HS-5 (cell line): ENCODE measurements at places on chromosomes 7 and 10.

DNA sequence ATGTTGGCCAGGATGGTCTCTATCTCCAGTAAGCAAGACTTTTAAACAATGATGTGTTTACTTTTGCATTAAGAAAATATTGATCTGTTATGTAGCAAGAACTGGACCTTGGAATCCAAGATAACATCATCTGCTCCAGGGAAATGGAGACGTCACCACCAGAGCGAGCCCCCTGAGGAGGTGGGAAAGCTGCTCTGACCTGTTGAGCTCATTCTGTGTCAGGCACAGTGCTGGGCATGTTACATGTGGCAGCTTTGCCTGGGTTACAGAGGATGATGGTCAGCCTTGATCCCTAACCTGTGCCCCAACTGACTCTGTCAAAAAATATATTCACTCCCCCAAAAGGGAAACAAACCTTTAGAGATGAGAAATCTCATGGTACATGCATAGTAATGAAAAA is 436.3 kb downstream of the SORCS1 start:
- DNase-seq = no peak

DNA sequence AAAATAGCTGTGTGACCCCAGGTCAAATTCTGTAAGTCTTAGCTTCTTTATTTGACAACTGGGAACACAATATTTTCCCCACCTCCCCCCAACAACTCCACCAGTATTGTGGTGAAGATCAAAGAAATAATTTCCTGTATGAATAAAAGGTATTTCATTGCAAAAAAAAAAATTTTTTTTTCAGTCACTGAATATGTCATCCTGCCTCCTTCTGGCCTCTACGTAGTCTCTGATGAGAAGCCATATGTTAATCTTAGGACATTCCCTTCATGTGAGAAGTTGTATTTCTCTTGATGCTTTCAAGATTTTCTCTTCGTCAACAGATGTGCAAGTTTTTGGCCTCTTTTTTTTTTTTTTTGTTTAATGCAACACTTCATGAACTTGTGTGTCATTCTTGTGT is 33.0 kb downstream of the ZNF33A start:
- DNase-seq = no peak

DNA sequence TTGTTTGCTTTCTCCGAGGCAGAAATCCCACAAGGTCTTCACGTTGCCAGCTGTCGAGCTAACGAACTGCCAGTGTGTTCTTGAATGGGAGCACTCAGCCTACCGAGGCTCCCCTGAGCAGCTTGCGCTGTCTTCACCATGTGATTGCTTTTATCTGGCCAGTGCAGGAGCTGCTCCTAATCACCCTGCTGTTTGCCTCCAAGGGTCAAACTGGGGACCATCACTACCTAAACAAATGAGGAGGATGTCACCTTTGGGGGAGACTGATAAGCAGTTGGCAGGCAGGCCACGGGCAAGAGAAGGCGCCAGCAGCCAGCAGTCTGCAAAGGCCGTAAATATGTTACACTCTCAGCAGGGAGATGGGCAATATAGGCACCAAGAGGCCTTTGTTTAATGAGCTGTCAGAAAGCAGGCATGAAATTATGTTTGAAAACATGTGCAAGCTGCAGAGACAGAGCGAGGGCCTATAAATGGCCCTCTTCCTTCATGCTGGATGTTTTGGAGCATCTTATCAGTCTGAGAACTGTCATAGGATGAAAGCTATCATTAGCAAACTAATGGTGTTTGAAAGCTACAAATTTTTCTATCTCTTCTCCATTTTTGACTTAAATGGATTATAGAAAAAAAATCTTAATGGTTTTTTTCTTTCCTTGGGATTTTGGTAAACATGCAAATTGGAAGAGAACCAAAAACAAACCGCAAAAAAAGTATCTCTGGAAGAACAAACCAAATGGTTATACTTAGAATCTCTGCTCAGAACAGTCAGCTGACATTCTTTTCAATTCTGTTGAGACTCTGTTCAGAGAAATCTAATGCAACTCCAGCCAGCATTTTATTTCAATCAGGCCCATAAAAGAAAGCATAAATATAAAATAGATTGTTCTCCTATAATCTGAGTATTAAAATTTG is 267.3 kb upstream of the NPVF start:
- DNase-seq = no peak

DNA sequence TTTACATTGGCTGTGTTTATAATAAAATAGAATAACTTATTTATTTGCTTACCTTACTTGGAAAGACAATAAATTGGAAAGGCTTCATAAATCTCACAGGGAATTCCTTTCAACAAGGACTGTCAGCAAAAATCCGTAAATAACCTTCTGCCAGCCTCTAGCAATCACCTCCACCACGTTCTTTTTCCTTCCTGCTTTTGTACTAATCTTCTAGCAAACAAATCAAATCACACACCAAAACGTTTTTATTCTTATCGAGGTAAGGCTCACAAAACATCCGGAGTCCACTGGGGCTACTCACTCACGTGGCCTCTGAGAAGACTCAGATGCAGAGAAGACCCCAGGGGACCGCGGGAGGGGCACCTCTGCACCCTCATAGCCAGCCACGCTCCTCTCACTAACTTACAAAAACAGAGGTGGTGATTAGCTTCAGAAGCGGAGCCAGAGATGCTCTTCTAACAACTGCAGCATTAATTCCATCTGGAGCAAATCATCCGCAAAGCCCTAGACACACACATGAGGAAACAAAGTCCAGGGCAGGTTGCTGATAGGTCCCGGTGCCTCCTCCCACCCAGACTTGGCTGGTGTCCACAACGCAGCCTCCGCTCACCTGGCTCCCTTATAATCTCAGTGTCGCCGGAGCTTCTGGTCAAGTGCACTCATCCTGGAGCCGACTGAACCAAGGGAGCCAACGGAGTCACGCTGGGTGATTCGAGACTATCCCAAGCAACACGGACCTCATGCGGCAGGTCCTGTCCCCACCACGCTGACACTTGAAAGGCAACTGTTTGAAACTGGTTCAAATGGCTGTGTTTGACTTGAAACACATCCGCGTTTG is 22.5 kb downstream of the CTBP2 start:
- DNase-seq = no peak

- DNase-seq = no peak
Measured at GRCh38 chr10:130363899-130364445, 227.8 kb downstream of the GLRX3 start.

- DNase-seq = no peak
Measured at GRCh38 chr7:140540136-140540777, 61.0 kb upstream of the MKRN1 start.

GRCh38 chr7:13449460-13449859 is 540.0 kb downstream of the ETV1 start:
- DNase-seq = no peak

GRCh38 chr7:84528756-84529479 is 334.3 kb upstream of the SEMA3A start:
- no peak for DNase-seq

GRCh38 chr7:137985253-137985896 is 16.5 kb downstream of the CREB3L2 start:
- no peak for DNase-seq

- DNase-seq = no peak
Measured at GRCh38 chr10:6891924-6892323, 311.8 kb upstream of the PRKCQ start.

GRCh38 chr7:104956753-104957450 is 57.1 kb upstream of the KMT2E start:
- DNase-seq = no peak

DNA sequence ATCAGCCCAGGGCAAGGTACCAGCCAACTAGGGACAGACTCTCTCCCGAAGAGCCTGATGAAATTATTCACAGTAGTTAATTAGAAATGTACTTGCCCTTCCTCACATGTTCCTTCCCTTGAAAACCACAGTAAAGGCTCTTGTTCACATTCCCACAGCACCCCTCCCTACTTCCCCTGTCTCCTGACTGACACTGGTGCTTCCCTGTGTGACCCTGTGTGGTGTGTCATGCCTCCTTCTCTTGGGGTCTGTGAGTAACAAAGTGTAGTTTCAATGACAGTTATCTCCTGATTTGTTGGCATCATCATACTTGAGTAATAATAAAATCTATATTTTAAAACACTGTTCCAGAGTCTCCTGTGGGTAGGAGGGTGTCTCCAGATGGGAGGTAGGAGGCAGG is 209.7 kb downstream of the ABCA13 start:
- DNase-seq = no peak

DNA sequence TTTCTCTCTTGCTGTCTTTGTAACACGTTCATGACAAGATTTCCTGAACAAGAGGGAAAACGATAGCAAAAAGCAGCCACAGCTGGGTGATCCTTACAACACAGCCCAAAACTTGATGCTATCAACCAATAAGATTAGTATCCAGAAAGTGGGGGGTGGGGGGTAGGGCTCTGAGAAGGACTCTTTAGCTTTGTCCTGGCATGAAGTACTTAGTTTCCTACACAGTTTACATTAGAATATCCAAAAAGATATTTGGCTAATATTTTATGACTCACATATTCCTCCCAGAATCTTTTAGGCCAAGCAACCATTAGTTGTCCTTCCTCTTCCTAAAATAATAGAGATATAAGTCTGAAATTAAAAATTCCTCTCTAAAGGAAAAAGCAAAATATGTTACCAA is 22.9 kb upstream of the LRRC17 start:
- DNase-seq = no peak
